Activated CD8-positive, alpha-beta memory T cell treated with anti-CD3 and anti-CD28 coated beads, Interleukin-2, amount 10 ng/mL, durations not matched to agents 7 days and 5 days (primary cell): ENCODE measurements at places on chromosomes 2 and 18. TPM values are rescaled to one million over a fixed set of nuclear protein-coding genes. Genes with fewer than 3 reads are reported as not detected.

Gene FBLN7
- total RNA-seq: 0.63 TPM

GRCh38 chr18:55501982-55502710 is 85.8 kb downstream of the TCF4 start:
- H3K27ac ChIP-seq: no peak overlapping the region
- no peaks in the 10 kb centered on the region for H3K27me3 ChIP-seq
- H3K4me1 ChIP-seq: no peaks in the 10 kb centered on the region
- DNase-seq: no peak
- no peaks in the 10 kb centered on the region for H3K36me3 ChIP-seq
- no peak overlapping the region for H3K4me3 ChIP-seq

GRCh38 chr2:119222213-119222612 is 1.4 kb upstream of the STEAP3 start:
- H3K27me3 ChIP-seq: peaks cover 39% of the 10 kb centered on the region
- H3K36me3 ChIP-seq: no peaks in the 10 kb centered on the region
- DNase-seq: no peak
- H3K4me1 ChIP-seq: no peaks in the 10 kb centered on the region
- H3K27ac ChIP-seq: no peak overlapping the region

GRCh38 chr2:125935559-125935958 is 720.4 kb upstream of the GYPC start:
- H3K4me1 ChIP-seq: no peaks in the 10 kb centered on the region
- H3K27ac ChIP-seq: no peak overlapping the region
- no peaks in the 10 kb centered on the region for H3K27me3 ChIP-seq
- H3K36me3 ChIP-seq: no peaks in the 10 kb centered on the region
- no peak for DNase-seq
